ENCODE measurements at places on chromosomes 16 and 17.

GRCh38 chr16:46801428-46802049, 29.4 kb downstream of the C16orf87 start:
- peak; percentile 24 for DNase-seq

DNA sequence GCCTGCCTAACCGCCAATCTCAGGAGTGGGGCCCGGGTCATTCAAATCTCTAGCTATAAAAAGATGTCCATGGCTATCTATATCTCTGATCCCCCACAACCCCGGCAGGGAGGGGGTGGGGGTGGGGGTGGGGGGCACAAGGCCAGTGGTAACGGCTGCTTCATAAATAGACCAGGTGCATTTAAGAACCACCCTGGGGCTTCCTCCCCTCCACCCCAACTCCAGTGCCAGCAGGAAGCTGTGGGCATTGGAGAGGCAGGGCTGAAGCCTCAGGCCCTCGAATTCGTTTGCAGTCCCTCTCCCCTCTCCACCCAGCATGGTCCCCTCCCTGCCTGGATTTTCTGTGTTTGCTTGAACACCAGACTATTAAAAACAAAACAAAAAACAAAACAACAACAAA, 56.0 kb downstream of the RAP1GAP2 start:
- no peak for DNase-seq

- DNase-seq = no peak
Measured at GRCh38 chr17:82780195-82780594, 28.3 kb downstream of the TBCD start.

GRCh38 chr16:969508-970385, 1.0 kb downstream of the LMF1 start:
- DNase-seq = peak; percentile 74

DNA sequence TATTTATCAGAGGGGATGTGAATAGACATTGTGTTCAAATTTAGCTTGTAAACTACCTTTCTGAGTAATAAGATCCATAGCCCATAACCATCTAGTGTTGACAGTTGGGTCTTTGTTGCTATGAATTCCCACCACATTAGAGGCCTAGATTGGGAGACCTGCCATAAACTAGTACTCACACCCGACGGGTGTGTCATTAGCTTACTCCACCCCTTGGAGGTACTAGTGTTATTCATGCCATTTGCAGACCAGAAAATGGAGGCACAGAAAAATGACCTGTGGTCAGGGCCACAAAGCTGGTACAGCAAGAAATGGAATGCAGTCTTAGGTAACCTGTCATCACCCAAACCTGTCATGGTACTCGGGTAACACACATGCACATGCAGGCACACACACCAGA, 41.3 kb upstream of the BCAR1 start:
- DNase-seq = no peak

- peak; percentile 78 for DNase-seq
Measured at GRCh38 chr17:6677158-6677831, 25.7 kb downstream of the C17orf100 start.

- DNase-seq = no peak
Measured at GRCh38 chr17:46782250-46782953, 36.1 kb downstream of the WNT3 start.

- peak; percentile 71 for DNase-seq
Measured at GRCh38 chr17:77184474-77184873, 43.7 kb downstream of the SEC14L1 start.

DNA sequence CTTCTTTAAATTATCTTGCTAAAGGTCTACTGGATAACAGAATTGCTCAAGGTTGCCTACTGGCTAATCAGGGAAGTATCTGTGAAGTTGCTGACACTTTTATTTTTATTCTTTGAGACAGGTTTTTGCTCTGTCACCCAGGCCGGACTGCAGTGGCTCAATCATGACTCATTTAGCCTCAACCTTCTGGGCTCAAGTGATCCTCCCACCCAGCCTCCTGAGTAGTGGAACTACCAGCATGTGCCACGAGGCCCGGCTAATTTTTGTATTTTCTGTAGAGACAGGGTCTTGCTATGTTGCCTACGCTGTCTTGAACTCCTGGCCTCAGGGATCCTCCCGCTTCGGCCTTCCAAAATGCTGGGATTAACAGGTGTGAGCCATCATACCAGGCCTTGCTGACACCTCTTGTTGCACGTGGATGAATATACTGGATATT, 43.1 kb downstream of the GLG1 start:
- no peak for DNase-seq

- peak; percentile 86 for DNase-seq
Measured at GRCh38 chr17:42928714-42929496, 28.3 kb downstream of the G6PC1 start.

DNA sequence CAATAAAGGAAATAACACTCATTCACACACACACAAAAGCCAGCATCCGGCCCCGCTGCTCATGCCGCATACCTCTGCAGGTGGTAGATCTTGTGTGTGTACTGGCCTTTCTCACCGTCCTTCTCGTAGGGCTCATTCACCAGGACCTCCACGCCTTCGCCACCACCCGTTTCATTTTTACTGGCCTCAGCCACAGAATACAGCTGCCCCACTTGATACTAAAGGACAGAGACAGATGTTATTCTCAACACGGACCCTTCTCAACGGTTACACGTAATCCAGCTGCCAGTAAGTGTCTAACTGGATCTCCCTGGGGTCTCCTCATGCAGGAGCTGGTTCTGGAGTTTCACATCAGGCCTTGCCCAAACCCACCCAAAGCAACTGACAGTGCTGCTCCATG, 9.7 kb downstream of the PITPNA start:
- DNase-seq = no peak
